ENCODE measurements at places on chromosomes 16 and 17.

- DNase-seq = no peak
These were observed 17.1 kb downstream of the ERI2 start for GRCh38 chr16:20789130-20789529.

DNA sequence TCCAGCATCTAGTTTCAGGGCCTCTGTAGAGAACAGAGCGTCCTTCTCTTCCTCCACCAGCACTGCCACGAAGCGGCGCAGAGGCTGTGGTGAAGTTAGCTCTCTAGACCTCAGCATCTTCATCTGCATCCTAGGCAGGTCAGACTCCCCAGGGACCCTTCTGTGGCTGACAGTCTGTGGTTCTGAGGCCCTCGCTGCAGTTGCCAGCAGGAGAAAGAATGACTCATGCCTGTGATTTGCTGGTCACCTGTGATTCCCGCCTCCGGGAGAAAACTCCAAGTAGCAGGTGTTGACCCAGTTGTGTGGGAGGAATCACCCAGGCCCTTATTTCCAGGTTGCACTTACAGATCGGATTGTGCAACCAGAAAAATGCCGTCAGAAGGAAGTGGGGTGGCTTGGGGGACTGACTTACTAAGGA lies 117.3 kb upstream of the CACNG5 start:
- no peak for DNase-seq

DNA sequence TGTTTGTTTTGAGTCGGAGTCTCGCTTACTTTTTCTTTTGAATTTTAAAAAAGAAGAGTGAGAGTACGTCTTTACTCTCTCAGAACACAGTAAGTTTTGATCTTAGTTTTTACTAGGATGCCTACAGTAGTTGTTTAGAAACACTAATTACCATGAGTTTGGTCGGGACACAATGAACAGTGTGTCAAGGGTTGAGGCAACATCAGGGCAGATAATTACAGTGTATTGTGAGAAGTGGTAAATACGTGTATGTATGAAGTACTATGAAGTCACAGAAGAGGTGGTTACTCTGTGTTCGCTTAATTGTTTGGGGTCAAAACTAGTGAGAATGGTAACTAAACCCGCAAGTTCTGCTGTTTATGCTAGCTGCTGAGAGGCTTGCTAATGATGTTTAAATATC lies 18.2 kb downstream of the PAFAH1B1 start:
- no peak for DNase-seq

- no peak for DNase-seq
These were observed 176.3 kb downstream of the HS3ST4 start for GRCh38 chr16:25868106-25868505.

- no peak for DNase-seq
These were observed 7.3 kb downstream of the MTMR4 start for GRCh38 chr17:58507123-58507634.

DNA sequence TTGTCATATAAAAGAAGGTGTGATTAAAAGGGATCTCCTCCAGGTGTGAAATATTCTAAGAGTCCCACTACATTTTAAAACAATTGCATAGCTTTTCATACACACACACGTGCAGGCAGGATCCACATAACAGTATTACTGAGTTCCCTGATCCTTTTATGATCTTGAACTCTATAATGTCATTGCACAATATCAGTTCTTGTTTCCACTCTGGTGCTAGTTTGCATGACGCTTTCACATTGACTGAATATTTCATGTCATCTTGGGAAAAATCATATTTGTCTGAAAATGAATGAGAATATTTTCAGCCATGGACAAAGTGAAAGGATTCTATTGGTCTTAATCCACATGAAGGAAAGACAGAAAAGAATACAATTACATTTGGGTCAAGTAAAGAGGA lies 703.8 kb downstream of the CDH8 start:
- DNase-seq = no peak

GRCh38 chr17:52147872-52148271 lies 10.6 kb downstream of the CA10 start:
- DNase-seq = no peak

GRCh38 chr17:73363442-73364154 lies 51.8 kb upstream of the CDC42EP4 start:
- peak; percentile 17 for DNase-seq

DNA sequence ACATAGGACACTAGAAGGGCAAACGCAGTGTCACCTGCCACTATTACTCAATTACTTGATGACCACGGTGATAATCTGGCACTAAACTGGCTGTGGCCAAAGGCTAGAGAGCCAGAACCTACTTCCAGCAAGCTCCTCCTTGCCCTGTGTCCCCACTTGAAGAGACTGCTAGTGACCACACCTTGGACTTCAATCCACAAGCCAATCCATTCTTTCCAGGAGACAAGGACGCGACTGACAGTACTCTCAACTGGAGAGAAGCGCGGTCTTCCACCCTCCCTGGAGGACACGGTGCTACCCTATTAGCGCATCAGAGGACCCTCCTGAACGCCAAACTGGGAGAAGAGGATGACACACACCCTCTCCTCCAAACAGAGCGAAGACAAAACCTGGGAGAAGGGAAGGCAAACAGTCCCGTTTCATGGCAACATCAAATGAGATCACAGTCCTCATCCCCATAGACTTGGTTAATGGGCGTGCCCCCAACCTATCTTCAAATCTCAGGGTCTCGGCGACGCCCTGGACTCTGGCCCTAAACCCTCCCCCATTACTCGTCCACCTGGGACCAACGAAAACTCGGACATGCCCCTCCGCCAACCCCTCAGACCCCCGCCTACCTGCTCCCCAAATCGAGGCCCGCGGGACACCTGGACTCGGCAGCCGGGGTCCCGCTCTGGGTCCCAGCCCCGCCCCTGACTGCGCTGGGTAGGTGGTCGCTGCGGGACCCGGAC lies 508 bp downstream of the FLCN start:
- DNase-seq = no peak

GRCh38 chr16:7420079-7420478 lies 87.4 kb downstream of the RBFOX1 start:
- no peak for DNase-seq

GRCh38 chr17:48357779-48358602 lies 72.0 kb downstream of the SKAP1 start:
- no peak for DNase-seq

GRCh38 chr17:82495844-82496528 lies 23.5 kb upstream of the FOXK2 start:
- peak; percentile 96 for DNase-seq

DNA sequence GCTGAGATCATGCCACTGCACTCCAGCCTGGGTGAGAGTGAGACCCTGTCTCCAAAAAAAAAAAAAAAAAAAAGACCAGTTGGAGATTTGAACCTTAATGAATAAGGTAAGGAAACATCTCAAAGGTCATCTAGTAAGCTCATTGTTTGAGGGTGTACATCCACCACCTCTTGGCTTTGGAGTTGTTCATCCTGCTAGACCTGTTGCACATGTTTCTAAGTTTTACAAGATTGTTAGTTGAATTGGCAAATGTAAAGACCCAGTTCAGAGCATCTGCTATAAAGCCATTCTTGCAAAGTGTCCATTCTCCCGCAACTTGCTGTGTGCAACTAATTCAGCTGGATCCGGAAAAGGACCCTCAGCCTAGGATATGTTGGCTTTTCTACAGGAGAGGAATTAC lies 1.5 kb downstream of the PSMD7 start:
- DNase-seq = no peak

GRCh38 chr17:41267711-41268110 lies 2.5 kb downstream of the KRTAP9-6 start:
- DNase-seq = no peak

DNA sequence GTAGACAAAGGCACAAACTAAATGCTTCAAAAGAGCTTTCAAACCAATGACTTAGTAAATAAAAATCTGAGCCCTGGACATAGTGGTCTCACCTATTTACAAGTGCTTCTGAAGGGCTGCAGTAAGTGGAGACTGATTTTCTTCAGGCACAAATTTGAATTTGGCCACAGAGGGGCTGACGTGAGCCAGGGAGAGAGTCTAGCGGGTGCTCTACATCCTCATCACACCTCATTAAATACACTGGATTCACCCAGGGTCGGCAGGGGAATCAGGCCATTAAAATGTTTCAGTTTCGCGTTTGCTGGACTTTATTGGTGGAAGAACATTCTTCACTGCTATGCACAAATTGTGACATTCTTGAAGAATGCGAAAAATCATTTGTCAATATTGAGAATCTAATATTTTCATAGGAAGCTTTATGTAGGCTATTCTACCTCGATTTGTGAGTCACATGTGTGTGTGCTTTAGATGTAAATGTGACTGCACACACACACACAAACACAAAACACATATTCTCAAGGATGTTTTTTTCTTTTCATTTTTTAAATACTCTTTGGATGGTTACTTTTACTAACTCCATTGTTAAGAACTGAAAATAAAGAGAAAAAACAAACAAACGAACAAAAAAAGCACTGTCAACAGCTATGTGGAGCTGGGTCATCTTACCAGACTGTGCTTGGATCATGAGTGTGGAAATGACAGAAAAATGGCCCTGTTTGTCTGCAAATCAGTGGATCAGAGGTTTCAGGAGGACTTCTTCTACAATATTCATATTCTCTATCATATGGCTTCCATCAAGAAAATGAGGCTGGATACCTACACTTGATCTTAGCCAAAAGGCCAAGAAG lies 58.9 kb downstream of the CDH11 start:
- DNase-seq = no peak

DNA sequence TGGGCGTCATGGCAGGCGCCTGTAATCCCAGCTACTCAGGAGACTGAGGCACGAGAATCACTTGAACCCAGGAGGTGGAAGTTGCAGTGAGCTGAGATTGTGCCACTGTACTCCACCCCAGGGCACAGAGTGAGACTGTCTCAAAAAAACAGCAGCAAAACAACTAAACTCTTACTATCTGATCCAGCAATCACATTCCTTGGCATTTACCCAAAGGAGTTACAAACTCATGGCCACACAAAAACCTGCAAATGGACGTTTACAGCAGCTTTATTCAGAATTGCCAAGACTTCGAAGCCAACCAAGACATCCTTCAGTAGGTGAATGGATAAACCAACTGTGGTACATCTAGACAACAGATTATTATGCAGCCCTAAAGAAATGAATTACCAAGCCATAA lies 4.0 kb downstream of the SIAH1 start:
- no peak for DNase-seq

GRCh38 chr17:42548070-42548837 lies 4.5 kb upstream of the HSD17B1 start:
- DNase-seq = peak; percentile 76

DNA sequence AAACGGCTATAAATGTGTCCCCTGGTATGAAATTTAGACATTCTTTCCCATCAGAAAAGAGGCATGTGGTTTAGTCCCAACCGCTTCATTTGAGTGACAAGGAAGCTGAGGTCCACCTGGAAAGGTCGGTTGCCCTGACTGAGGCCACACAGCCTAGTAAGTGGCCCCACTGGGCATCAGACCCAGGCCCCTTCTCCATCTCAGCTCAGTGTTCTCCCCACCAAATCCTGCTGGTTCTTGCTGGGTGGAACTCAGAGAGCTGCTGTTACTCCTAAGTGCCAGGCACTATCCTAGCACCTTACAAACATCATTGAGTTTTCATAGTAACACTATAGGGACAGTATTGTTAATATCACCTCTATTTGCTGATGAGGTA lies 153.5 kb downstream of the SOCS1 start:
- no peak for DNase-seq

DNA sequence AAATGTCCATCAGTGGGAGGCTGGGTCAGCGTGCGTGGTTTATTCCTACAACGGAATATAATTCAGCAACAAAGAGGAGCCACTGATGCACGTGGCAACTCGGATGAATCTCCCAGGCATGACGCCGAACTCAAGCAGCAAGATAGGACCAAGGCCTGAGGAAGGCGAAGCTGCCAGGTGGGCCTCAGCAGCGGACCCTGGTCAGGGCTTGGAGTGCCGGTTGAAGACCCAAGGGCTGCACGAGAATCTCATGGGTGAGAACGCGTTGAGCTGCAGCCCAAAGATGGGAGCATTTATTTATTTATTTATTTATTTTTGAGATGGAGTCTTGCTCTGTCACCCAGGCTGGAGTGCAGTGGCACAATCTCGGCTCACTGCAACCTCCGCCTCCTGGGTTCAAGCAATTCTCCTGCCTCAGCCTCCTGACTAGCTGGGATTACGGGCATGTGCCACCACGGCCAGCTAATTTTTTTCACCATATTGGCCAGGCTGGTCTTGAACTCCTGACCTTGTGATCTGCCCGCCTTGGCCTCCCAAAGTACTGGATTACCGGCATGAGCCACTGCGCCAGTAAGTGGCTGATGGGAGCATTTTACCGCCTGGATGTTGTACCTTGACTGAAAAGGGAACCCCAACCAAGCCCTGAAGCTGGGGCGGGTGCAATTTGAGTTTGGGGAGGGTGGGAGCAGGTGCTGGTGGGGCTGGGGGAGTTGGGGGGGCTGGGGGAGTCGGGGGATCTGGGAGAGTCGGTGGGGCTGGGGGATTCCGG lies 18.1 kb upstream of the BAHCC1 start:
- DNase-seq = no peak

GRCh38 chr17:57684711-57685498 lies 60.2 kb downstream of the CCDC182 start:
- DNase-seq = no peak

DNA sequence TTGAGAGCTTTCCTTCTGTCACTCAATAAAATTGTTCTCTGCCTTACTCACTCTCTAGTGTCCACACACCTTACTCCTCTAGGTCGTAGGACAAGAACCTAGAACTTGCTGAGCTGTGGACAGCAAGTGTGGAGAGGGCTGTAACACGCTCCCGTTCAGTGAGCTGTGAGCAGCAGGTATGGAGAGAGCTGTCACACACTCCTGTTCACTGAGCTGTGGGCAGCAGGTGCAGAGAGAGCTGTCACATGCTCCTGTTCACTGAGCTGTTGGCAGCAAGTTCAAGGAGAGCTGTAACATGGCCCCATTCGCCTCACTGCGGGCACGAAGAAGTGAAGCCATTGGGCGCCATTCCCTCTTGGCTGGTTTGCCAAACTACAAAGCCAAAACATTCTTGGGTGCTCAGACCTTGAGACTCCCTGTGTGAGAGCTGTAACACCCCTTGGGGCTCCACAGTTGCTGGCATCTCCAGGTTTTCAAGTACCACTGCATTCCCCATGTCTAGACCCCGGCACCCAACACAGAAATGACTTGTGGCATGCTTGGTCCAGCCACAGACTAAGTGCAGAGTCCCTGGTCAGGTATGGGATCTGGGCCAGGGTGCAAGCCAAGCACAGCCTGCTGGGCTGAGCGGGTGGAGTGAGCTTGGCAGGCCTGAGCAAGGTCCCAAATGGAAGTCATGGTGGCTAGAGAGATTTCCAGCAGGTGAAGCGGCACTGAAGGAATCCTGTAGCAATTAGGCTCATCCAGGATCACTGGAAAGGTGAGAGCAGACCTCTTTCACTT lies 608.0 kb upstream of the CDH8 start:
- DNase-seq = no peak

- DNase-seq = no peak
These were observed 873 bp upstream of the KSR1 start for GRCh38 chr17:27455236-27455913.

GRCh38 chr17:42291129-42291528 lies 2.8 kb downstream of the STAT5A start:
- no peak for DNase-seq

GRCh38 chr17:75271233-75271954 lies 363 bp upstream of the MIF4GD start:
- DNase-seq = peak; percentile 75

All from NCI-H510A (cell line).